Fibroblast of villous mesenchyme (primary cell): ENCODE measurements at places on chromosomes 7 and 10. TPM values are rescaled to one million over a fixed set of nuclear protein-coding genes. Genes with fewer than 3 reads are reported as not detected.

GRCh38 chr7:142459551-142459963 lies 201.7 kb upstream of the PRSS58 start:
- peak; percentile 72 for DNase-seq

GRCh38 chr10:7756360-7756992 lies 31.3 kb downstream of the KIN start:
- DNase-seq: peak; percentile 26

RADIL gene
- under 0.01 and 0.32 TPM in 2 replicates for total RNA-seq

NOBOX gene
- total RNA-seq: not detected in 2 replicates

CAV2 gene
- total RNA-seq: 130 and 224 TPM in 2 replicates

DNA sequence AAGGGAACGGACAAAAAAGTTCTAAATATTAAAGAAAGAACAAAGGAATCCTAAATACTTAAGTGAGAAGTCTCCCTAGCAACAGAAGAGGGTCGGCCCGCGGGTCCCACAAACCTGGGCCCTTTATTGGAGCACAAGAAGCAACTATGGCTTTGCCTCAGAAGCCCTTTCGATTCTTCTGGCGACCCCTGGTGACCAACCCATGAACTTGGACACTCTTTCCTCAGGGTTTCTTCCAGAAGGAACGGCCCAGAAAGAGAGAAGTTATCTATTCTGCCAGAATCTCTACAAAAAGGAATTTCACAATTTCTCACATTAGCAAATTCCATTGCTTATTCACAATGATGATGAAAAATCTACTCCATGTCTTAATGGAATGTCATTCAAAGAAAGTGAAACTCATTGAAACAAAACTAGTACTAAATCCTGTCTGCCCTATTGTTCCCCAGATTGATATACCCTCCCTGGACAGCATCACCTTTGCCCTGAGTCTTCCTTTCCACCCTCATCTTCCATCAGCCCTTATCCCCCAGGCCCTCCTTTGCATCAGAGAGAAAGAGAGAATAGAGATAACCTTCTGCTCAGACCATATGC lies 43.7 kb downstream of the CPVL start:
- peak; percentile 66 for DNase-seq

GPR85 gene
- 2.6 TPM in 2 replicates for total RNA-seq
